ENCODE measurements at places on chromosomes 6 and 20. TPM values are rescaled to one million over a fixed set of nuclear protein-coding genes. Genes with fewer than 3 reads are reported as not detected.

Gene INSM1
- total RNA-seq, result not detected

Gene MEI4
- total RNA-seq, result not detected

DNA sequence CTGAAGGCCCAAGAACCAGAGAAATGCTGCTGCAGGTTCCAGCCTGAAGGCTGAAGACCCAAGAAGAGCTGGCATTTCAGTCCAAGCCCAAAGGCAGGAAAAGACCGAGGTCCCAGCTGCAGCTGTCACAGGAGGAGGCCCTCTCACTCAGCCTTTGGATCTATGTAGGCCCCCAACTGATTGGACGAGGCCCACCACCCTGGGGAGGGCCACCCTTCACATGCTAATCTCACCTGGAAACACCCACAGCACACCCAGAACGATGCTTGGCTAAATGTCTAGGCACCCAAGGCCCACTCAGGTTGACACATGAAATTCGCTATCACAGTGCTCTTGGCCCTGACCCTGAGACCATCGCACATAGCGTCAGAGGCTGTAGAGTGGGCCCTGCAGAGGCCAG is 6.8 kb downstream of the SLCO4A1 start:
- no peak for DNase-seq

DNA sequence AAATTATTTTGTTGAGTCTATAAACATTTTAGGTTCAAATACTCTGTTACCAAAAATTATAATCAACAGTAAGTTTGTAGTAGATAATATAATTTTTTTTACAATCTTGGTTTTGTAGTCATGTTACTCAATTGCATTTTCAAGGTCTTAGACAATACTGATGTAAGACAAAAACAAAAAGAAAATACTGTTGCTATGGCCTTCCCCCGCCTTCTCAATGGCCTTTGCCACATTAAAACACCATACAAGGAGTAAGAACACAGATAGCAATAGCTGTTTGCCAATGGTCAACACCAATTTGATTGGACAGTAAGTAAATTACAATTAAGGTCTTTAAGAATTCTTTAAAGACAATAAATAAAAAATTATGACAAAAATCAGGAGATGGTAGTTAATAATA is 450.2 kb downstream of the CDC5L start:
- no peak for DNase-seq

DNA sequence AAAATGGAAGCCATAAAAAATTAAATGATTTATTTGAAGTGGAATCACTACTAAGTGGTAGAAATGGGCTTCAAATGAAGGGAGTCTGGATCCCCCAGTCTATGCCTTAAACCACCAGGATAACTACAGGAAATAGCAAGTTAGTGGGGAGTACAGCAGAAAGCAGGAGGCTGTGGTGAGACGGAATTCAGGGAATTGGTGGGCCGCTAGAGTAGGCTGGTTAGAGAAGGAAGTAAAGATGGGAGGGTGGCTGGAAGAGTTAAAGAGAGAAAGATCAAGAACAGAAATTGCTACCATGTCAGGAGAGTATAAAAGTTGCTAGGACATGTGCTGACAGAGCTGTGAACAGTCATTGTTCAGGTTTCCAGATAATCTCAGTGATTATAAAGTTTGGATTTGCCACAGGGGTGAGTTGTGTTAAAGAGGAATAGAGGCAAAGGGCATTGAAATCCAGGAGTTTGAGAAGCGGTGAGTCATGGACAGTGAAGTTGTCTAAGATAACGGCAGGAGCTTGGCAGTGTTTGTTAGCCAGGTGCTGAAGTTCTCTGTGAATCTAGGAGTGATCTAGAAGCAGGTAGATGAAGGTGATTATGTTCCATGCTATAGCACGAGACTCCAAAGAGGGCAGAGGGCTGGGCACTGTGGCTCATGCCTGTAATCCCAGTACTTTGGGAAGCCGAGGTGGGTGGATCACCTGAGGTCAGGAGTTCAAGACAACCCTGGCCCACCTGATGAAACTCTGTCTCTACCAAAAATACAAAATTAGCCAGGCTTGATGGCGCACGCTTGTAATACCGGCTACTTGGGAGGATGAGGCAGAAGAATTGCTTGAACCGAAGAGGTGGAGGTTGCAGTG is 13.7 kb upstream of the HINT3 start:
- no peak for DNase-seq

GRCh38 chr6:95785785-95786184 is 208.4 kb downstream of the MANEA start:
- DNase-seq, result no peak

DNA sequence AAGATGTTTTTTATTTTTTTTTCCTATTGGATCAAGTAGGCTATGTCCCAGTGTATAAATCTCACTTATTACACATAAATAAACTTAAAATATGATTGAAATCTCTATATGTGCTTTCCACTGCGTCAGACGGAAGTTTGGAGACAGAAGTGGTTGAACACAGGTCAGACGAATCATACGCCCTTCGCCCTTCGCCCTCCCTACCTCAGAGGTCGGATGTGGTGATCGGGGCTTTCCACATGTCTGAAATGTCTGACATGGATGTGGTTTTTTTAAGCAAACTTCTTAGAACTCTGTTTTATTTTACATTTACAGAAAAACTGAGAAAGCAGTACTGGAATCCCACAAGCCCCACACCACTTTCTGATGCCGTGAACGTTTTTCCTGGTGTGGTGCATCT is 344.4 kb downstream of the THBS2 start:
- no peak for DNase-seq

GRCh38 chr6:38836585-38836984 is 121.5 kb downstream of the DNAH8 start:
- DNase-seq, result no peak

- DNase-seq, result no peak
Observed at GRCh38 chr6:56911847-56912246, 43.1 kb upstream of the BEND6 start.

GRCh38 chr20:3420211-3420707 is 12.8 kb upstream of the DNAAF9 start:
- no peak for DNase-seq

DNA sequence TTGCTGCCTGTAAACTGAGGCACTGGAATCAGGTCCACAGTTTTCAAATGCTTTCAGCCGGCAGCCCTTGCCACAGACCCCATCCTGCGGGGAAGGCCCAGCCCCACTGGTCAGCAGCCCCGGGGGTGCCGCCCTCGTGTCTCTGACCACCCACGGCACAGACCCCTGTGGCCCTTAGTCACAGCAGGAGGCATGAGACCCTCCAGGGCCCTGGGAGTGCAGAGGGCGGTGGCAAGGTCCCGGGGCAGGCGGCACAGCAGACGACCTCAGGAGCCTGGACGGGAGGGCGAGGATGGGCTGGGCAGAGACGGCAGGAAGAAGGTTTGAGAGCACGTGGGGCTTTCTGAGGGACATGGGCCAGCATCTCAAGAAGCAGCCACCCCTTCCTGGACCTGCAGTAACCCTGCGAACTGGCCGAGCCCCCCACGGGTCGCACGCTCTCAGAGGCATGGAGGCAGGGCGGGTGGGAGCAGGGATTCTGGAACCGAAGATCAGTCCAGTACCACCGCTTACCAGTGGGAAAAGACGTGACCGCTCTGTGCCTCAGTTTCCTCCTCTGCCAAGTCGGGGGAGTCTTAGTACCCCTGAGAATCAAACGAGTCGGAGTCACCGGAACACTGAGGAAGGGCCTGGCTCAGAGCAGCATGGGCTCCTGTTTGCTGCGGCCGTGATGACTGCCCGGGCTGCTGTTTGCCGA is 140.7 kb downstream of the TAF4 start:
- DNase-seq, result no peak

DNA sequence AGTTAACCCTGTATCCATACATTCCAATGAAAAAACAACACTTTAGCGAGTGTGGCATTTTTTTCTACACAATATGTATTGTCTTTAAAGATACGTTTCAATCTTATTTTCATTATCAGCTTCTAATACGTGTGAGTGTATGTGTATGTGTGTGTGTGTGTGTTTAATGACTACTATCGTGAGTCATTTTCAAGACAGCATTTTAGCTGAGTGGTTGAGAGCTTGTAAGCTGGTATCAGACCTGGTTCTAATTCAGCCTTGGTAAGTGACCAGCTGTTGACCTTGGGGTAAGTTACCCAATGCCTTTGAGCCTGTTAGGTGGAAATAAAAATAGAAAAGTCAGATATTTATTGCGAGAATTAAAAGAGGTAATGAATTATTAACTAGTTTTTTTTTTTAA is 320.0 kb upstream of the NT5E start:
- no peak for DNase-seq
